Cerebellar cortex (tissue), 1 donor: ENCODE measurements at places on chromosomes 11 and 22.

DNA sequence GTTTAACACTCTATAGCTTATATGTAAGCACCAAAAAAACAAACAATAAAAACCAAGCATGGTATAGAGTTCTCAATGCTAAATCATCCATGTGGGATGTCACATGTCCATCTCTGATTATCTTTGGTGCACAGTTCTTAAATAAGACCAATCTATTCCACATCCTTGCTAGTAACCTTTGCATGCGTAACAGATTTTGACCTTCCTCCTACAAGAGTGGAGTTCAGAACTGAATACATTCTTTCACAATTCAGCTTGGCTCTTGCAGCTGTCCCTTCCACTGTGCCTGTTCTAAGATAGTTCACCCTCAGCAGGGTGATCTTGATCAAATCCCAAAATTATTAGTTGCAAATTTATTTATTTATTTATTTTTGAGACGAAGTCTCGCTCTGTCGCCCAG is 21.1 kb downstream of the PRR14L start:
- DNase-seq: no peak

DNA sequence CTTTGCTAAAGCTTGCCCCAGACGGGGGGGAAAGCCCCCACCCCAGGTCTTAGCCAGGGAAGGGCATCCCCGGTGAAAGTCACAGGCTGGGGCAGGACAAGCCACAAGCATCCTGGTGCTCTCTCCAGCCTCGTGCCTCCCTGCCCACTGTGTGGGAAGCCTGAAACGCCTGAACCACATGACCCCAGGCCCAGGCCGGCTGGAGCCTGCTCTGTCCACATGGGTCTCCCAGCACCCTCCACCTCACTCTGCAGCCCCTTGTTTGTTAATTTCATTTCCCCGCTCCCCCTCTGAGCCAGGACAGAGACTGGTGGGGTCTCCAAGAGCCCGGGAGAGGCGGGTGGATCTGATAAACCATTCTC is 58.3 kb upstream of the TCF20 start:
- no peak for DNase-seq

- DNase-seq: no peak
These were observed 976 bp downstream of the DEPDC7 start for GRCh38 chr11:33016654-33017053.

DNA sequence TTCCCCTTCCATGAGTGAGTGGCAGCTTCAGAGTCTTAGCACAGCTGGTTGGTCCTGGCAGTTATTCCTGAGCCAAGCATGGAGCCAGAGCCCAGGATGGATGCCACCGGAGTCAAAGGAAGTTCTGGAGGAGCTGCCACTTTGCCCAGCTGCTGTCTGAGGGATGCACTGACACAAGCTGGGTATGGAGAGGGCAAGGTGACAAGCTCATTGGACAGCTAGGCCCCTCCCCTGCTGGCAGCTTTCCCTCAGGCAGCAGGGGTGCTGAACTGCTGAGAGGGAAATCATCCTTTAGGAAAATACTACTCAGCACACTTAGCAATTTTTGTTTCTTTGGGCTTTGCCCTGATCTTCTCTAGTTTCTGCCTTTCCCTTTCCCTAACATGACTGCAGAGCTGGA is 99.3 kb upstream of the SESN3 start:
- no peak for DNase-seq

DNA sequence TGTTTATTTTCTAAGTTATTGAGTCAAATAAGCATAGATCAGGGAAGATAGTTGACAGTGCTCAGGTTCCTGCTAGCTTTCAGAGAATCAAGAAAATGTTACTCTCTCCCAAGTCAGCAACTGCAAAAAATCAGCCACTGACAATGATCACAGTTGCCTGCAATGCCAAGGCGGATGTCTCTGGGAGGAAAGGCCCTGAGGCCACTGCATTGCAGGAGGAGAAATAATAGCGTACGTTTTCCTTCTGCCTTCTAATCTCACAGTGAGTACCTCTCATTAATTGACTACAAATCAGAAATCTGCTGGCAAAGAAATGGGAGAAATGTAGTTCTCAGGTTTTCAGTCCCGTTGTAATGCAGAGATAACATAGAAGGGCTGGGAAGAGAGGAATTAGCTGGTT is 54.0 kb upstream of the SPON1 start:
- DNase-seq: no peak

DNA sequence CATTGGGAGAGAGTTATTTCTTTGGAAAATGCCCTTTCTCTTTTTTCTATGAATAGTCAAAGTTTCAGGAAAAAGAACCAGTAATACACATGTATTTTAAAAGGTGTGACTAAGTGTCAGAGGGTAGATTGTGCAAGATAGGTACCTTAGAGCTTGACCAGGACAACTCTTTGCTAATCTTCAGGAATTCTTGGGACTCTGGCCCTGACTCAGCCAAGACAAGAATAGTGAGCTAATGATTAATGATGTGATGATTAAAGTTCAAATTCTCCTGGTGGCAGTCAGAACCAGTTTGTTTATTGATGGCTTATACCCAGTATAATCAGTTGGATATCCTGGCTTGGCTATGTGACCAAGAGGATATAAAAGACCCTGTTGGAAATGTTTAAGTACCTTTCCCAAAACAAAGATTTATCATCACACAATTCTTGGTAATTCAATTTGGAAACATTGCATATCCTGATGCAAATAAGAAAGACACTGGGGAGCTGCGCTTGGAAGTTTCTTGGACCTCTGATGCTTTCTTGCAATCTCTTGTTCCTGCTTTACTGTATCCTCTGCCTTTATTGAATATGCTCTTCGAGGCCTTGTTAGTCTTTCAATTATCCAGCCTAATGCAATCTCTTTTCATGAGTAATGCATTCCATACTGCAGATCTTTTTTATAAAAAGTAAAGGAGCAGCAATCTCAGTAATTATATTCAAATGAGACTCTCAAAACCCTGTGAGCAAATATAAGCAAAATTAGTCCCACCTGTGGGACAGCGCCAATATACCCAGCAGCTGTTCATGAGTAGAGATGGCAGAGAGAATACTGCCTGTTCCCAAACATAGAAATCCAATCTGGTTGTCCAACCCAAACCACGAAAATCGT is 48.0 kb upstream of the CEP126 start:
- DNase-seq: no peak

DNA sequence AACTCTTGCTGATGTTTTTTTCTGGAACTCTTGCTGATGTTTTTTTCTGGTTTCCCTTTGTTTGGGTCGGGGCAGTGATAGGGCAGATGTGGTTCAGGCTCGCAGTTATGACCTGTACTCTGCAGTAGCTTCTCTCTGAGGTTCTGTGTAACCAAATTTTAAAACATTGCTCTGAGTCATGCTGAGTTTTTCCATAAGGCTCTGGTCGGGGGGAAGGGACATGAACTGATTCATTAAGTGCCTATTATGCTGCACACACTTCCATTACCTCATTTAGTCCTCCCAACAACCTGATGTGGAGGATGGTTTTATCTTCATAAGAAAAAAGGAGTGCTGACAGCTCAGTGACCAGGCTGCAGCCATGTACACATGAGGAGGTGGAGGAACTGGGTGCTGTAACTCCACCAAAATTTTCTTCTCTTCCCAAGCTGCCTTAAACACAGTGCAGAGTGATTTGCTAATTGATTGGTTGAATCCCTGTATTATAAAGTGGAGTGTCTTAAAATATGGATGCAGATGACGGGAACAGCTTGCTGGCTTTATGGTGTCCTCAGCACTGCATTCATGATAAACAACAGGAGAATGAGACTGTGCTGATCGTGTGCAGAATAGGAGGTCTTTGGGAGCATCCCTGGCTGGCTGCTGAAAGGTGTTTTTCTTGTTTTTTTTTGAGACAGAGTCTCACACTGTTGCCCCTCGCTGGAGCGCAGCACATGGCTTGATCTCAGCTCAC is 19.1 kb downstream of the TNRC6B start:
- DNase-seq: no peak

- DNase-seq: peak; percentile 47
These were observed 2.2 kb upstream of the RFPL2 start for GRCh38 chr22:32206774-32207758.

DNA sequence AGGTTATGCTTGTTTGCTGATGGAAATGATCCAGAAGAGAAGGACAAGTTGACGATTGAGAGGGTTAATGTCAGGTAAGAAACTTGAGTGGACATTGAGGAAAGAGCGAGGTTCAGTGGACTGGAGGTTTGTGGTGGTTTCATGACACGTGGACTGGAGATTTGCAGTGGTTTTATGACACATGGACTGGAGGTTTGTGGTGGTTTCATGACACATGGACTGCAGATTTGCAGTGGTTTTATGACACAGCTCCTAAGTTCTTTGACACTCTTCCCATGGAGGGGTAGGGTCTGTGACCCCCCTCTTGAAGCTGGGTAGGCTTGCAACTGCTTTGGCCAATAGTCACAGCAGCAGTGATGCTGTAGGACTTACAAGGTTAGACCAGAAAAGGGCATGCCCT is 5.4 kb upstream of the MAPK8IP2 start:
- no peak for DNase-seq

DNA sequence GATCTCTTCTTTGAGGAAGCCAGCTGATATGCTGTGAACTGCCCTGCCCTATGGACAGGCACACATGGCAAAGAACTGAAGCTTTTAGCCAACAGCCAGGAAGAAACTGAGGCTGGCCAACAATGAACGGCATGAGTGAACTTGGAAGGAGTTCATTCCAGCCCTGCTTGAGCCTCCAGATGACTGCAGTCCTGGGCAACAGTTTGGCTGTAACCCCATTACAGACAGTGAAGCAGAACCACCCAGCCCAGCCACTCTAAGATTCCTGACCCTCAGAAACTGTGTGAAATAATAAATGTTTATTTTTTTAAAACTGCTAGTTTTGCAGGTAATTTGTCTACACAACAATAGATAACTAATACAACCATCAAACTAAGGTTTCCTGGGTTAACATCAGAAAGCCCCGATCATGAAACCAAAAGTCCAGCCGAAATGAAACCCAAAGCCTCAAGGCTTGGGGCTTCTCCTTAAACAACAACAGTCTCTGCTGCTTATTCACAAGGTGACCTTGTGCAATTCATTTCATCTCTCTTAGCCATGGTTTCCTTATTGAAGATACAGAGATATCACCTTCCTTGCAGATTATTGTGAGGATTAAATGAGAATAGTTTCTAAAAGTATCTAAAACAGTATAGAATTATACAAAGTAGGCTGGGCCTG is 31.4 kb downstream of the PAK1 start:
- DNase-seq: no peak

DNA sequence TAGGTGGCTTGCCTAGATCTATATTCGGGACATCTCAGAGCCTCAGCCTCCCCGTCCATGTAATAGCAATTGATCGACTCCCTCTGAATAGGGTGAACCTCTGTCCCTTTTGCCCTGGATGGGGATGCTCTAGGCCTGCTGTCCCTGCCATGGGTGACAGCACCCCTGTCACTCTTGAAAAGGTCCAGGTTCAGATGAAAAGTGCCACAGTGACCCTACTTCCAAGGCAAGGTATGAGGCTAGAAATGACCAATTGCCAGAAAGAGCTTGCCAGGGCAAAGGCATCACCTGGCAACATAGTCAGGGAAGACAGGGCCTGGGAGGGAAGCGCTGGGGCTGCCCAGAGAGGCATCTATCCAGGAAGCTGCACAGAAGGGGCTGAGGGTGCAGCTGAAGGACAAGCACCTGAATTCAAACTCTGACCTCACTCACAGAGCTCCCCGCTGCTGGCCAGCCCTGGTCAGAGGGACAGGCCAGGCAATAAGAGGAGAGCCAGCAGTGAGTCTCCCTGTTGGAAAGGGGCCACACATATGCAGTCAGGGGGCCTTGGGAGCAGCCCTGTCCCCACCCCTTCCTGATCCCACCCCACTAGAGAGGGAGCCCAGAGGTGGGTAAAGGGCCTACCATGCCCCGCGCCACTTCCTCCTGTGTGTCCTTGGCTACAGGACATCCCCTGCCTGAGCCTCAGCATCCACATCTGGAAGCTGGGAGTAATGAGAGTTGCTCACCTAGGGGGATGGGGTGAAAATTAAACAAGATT is 9.0 kb upstream of the APOBEC3A start:
- no peak for DNase-seq

DNA sequence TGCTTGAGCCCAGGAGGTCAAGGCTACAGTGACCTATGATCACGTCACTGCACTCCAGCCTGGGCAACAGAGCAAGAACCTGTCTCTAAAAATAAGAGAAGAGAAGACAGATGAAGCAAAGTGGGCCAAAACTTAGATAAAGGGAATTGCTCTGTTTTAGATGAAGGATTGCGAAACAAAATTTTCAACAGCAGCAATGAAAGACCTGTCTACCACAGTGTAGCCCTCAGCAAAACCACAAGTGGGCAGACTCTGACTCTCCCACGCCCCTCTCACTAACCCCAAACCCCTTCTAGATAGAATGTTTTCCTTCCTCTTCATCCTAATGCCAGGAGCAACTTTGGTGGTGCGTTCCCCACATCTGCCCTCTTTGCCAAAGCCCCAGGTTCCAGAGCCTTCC is 105.6 kb upstream of the ALDH3B2 start:
- no peak for DNase-seq

DNA sequence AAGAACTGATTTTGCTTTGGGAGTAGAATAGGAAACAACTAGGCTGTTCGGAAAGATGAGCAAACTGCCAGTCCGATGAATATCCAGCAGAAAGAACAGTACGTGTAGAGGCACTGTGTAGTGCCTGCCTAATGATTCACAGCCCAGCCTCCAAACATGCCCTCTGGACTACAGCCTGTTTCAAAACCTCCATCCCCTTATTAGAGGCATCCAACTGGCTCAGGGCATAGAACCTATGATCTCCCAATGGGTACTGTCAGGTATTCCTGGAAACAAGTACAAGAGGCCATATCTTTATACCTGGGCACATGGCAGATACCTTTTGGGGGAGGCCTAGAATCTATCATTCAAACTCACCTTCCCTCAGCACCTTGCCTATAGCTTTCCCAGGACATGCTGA is 4.9 kb downstream of the RRP8 start:
- DNase-seq: no peak

GRCh38 chr11:103890654-103891053 is 145.8 kb upstream of the DDI1 start:
- DNase-seq: no peak

DNA sequence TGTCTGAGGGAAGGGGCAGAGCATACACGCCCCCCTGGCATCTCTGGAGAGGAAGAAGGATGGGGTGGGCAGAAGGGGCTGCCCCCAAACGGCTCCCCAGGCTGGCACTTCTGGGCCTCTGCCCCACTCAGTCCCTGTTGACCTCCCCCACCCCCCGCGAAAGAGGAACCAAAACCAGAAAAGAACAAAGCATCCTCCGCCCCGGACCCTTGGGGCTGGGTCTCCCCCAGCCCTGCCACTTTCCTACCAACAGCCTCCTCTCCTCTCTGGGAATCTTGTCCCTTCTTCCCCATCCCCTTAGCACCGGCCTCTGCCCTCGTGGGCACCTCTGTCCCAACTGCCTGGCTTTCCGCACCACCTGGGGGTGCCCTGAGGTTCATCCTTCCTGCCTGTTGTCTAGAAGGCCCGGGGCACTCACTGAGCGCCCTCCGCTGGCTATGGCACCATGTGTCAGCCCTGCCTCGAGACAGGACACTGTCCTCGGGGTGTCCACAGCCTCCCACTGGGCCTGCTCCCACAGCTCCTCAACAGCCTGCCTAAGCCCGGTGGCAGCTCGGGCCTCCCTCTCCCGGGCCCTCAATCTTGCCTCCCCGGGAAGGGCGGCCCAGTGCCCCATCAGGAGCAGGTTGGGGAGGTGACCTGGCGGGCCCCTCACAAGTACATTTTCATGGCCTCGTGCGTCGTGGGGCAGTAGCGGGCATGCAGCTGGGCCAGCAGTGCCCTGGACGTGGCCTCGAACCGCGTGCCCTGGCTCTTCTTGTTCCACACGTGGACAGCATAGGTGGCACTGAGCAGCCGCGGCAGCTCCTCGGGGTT is 28.2 kb downstream of the A4GALT start:
- no peak for DNase-seq

GRCh38 chr11:1118755-1119603 is 38.8 kb upstream of the MUC5AC start:
- DNase-seq: no peak
